Activated CD4-positive, alpha-beta T cell treated with anti-CD3 and anti-CD28 coated beads for 36 hours (primary cell): ENCODE measurements at places on chromosomes 7 and 10. TPM values are rescaled to one million over a fixed set of nuclear protein-coding genes. Genes with fewer than 3 reads are reported as not detected.

GRCh38 chr10:70695241-70696030 is 23.1 kb downstream of the ADAMTS14 start:
- DNase-seq = no peak

GRCh38 chr7:154696556-154696955 is 306.4 kb downstream of the PAXIP1 start:
- DNase-seq = no peak

DNA sequence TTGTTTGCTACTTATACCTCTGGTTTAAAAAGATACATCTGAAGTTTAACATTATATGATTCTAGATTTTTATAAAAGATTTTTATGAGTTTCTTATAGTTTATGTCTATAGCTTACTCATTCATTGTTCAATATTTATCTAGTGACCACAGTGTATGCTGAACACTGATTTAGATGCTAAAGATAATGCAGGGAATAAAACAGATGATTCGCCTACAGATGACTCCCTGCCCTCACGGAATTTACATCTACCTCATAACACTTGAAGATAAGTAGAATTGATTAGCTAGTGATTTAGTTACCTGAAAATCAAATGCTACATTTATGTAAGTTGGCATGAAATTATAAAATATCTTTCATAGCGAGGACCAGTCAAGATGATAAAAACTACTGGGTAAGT is 105.8 kb downstream of the HIPK2 start:
- no peak for DNase-seq

DNA sequence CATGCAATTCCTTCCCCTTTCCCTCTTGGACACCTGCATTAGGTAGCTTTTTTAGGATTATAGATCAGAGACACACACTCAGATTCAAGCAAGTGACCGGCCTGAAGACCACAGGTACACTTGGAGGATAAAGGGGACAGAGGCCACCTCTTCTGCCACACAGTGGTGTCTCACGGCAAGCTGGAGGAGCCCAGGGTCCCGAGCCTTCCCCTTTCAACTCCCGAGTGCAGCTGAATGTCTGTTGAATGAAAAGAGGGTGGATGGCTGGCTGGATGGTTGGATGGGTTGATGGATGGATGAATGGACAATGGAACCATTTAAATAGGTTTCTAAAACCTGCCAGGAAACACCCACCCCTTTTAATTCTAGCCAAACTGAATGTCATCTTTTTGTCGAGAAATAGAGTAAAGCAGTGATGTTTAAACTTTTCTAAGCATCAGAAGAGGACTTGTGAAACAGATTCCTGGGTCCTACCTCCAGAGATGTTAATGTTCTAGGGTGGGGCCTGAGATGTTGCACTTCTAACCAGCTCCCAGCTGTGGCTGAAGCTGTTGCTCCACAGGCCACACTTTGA is 49.2 kb upstream of the ZMIZ1 start:
- DNase-seq = no peak

GRCh38 chr10:132066812-132067211 is 1.1 kb downstream of the JAKMIP3 start:
- no peak for DNase-seq

DNA sequence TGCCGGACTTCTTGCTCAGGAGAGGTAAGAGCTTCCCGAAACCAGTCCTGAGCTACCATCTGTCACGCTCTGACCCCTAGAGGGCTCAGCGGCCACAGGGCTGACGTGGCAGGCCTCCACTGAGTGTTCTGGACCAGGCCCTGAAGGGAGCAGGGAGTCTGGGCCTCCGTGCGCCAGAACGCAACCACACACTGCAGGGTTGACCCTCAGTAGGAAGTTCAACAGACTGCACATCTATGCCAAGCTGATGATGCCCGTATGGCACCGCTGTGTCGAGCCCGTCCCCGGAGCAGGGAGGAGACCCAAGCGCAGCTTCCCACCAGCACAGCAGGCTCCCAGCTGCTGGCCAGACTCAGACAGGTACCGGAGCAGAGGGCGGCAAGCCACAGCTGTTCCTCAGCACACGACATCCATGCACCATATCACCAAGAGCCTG is 39.2 kb downstream of the CAMK2B start:
- DNase-seq = peak; percentile 3

DNA sequence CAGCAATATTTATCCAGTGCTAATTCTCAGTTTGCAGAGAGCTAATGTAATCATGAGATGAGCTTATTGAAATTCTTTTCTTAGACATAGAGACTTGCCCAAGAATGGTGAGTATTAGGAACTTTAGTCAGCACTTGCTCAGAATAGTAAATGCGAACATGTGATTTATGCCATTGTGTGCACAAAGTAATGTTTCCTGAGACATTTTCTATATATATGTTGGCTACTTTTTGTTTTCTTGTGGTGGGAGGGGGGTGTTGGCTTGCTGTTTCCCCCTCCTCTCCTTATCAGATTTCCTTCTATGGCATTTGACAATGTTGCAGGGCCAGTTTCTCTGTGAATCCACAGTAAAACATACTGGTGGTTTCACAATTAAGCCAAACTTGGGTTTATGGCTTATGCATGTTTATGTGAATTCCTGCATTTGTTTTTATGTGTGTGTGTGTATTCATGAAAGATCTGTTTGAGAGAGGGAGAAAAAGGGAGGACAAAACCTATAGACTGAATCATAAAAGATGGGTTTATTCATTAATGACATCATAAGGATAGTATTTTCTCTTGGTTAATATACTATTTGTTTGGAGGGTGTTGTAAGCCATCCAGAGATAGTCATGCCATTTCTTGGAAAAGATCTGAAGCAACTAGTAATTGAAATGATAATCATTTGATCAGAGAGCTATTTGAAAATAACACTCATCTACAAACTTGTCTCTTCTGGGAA is 36.3 kb downstream of the ARID5B start:
- DNase-seq = no peak

GRCh38 chr7:96136600-96137239 is 185.2 kb downstream of the SLC25A13 start:
- DNase-seq = no peak

GRCh38 chr7:132030086-132030568 is 473.7 kb upstream of the PODXL start:
- no peak for DNase-seq

GRCh38 chr10:133393401-133394063 is 425 bp upstream of the MTG1 start:
- DNase-seq = no peak

DNA sequence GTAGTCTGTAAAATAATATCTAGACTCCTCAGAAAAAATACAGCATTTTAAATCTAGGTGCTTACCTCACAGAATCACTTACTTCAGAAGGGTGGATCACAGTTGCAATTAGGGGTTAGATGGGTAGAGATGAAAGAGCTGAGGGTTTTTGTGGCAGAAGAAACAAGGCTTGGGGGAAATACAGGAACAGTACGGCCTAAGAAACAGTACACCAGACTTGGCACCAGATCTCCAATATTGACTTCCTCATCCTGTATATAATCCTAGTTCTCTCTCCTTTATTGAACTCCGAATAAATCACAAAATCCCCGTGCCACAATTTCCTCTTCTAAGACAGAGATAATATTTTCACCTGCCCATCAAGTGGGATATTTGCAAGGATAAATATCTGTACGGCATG is 14.3 kb downstream of the CEP41 start:
- DNase-seq = no peak

GRCh38 chr10:28250358-28250757 is 52.5 kb downstream of the MPP7 start:
- no peak for DNase-seq

DNA sequence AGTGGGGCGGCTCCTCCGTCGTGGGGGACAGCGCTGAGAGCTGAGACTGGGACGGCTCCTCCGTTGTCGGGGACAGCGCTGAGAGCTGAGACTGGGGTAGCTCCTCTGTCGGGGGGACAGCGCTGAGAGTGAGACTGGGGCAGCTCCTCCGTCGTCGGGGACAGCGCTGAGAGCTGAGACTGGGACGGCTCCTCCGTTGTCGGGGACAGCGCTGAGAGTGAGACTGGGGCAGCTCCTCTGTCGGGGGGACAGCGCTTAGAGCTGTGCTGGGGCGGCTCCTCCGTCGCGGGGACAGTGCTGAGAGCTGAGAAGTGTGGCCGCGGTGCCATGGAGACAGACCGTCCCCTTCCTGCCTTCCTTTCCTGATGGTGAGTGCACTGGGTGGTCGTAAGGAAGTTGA is 136.4 kb downstream of the DYNC2I1 start:
- DNase-seq = no peak

GRCh38 chr10:110181451-110181850 is 26.0 kb upstream of the MXI1 start:
- DNase-seq = no peak

DNA sequence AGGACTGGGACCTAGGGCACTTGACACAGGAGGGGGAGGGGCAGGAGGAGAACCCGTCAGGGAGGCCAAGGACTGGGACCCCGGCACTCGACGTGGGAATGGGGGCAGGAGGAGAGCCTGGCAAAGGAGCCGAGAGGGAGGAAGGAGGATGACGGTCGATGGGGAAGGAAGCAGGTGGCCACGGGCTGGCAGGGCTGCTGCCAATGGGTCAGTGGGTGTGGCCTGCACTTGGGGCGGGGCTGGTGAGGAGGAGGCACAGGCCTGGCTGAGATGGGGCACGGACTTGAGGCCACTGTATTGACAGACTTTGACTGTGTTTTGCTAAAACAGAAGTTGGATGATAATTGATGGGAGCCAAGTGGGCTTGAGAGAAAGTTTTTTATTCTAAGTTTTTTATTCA is 68.9 kb downstream of the RBM33 start:
- DNase-seq = no peak

DNA sequence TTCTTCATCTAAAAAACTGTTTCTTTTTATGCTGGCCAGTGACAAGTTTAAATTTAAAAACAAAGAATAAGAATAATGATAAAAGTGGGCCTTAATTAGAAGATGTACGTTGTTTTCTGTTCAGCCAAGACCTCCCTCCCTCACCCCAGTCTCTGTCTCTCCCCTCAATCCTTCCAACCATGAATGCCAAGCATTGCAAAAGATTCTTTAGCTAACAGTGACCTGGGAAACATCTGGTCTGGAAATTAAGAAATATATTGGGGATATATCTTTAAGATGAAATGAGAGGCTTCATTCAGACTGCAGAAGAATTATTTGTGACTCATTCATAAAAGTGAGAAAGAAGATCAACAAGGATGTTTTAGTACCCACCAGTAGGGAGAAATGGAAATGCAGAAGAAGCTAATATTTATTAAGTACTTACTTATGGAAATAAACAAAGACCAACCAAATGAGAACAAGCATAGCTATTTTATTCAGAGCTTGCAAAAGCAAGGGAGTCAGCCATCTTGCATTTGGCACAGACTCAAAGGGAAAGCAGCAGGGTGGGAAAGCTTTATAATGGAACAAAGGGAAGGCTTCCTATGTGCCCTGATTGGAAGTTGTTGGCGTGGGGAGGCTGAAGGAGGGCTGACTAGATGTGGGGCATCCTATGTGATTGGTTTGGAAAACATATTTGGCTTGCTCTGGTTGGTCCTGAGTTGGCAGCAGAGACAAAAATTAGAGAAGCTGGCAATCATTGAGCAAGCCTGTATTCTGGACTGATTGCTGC is 595.4 kb upstream of the GHITM start:
- DNase-seq = no peak

DNA sequence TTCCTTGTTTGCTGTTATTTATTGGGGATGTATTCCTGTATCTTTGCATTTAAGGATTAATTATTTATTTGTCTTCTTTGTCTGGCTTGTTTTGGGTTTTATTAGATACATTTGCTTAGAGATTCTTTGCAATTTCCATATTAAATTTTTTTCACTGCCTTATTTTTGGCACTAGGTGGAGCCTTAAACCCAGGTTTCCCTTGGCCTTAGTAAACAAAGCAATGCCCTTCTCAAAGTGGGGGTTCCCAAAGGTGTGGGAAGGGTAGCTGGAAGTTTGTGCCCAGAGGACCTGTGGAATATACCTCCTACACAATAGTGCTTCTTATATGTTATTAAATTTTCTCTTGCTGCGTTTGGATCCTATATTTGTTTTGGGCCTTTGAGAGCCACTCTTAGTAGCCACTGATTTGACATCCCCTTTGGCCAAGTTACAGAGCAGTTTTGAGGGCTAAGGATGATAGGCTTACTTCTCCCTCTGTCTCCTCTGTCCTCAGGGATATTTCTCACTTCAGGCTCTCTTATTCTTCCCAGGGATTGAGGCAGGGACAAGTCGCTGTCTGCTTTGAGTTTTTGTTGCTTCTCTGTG is 162.3 kb downstream of the ITGB1 start:
- DNase-seq = no peak

- no peak for DNase-seq
These were observed 13.7 kb downstream of the RAB19 start for GRCh38 chr7:140417456-140418155.

DNA sequence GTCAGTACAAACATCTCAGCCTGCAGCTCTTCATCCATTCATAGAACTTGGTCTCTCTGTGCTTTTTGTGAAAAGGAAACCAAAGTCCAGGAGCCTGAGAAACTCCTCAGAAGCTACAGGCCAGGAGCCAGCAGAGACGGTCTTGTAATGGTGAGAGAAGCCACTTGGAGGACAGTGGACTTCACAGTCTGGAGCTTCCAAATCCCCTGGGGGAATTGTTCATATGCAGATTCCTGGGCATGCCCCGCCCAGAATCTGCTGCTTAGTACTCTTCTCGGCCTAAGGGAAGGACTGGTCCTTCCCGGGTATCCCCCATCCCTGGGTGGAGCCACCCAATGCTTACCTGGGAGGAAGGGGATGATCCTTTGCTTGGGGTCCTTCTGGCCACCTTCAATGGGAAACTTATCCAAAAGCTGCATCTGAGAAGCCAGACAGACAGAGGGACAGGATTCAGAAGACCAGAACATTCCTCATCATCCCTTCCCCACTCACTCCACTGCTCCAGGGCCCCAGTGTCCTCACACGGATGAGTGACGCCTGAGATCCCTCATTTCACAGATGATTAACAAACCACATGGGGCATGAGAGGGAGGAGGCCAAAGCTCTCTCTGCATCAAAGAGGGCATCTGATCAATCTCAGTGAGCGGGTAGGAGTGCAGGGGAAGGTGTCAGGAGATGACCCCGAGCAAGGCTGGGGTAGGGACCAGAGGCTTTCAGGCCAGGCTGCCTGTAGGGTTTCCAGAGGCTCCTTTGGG is 88.4 kb downstream of the SH3PXD2A start:
- DNase-seq = no peak

- DNase-seq = no peak
These were observed 73.7 kb upstream of the SKAP2 start for GRCh38 chr7:26937939-26938623.

DNA sequence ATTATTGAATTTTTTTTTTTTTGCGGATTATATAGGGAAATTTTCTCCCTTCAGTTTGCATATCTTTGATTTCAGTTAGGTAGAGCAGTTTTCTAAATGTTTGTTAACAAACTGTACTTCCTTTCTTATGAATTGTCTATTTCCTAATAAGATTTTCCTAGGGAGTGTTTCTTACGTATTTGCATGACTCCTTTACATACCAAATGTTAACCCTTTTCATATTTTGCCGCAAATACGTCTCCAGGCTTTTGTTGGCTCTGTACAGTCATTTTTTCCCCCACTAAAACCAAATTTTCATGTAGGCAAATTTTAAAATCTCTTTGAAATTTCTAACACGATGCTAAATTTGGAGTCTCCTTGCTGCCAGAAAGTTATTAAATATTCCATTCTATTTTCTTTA is 1.9 kb upstream of the FRAT2 start:
- no peak for DNase-seq

GRCh38 chr10:110701617-110701971 is 57.5 kb downstream of the RBM20 start:
- no peak for DNase-seq

HTR7 gene
- not detected for total RNA-seq

LIPM gene
- total RNA-seq = not detected

EEPD1 gene
- total RNA-seq = 1.3 TPM

STX1A gene
- 16.8 TPM for total RNA-seq

ASAH2 gene
- 0.05 TPM for total RNA-seq

PIP gene
- not detected for total RNA-seq

TEX47 gene
- not detected for total RNA-seq

UNCX gene
- total RNA-seq = not detected

CPA2 gene
- total RNA-seq = 0.18 TPM

SLC16A12 gene
- total RNA-seq = not detected
